ENCODE measurements at places on chromosomes 13 and 19.

- DNase-seq, result no peak
These were observed 26.1 kb upstream of the EID2 start for GRCh38 chr19:39566064-39566463.

GRCh38 chr19:8618751-8619150 is 8.2 kb upstream of the ADAMTS10 start:
- no peak for DNase-seq

DNA sequence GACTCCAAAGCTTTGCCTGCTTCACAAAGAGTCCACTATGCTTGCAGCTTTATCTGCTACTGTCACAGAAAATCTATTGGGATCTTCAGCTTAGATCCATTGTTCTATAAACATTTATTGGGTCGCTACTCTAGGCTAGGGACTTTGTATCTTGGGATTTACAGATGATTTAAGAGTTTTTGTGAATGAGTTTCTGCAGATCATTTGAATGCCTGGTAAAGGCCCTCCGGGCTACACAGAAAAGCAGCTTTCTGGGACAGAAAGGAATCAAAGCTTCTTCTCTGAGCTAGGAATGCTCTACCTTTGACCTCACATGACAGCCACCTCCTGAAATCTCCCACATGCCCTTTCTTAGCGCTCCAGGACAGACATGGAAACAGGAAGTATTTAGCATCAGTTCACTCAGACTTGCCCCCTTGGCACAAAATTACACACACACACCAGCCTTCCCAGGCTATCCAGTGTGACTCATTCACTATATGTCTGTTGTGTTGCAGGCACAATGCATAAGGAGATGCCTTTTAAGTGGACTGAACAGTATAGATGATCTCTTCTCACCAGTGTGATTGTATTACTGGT is 492.4 kb downstream of the DACH1 start:
- DNase-seq, result no peak

- DNase-seq, result no peak
These were observed 184.0 kb downstream of the IRS2 start for GRCh38 chr13:109602356-109602755.

DNA sequence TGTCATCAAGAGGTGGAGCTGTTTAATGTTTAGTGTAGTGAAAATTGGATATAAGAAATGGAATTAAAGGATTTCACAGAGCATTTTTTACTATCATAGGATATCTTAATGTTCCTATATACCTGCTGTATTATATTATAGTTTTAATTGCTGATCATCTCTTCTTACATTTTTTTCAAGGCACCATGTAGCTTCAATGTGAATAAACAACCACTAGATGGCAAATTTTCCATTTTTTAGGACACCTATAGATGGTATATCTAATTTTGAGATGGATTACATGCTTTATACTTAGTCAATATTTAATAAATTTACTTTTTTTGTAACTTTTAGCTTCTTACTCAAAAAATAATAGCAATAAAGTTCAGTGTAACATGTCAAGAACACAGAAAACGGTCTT is 9.0 kb upstream of the ATXN8OS start:
- DNase-seq, result no peak

DNA sequence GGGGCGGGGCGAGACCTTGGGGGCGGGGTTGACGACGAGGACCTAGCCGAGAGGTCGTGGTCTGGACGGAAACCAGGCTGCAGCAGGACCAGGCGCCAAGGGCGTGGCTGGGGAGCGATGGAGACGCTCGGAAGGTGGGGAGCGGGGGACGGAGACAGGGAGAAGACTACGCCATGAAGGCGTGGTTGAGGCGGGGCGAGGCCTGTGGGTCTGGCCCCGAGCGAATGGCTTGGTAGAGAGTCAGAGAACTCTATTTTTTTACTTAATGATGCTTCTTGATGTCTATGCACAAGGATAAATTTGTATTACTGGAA is 674 bp upstream of the FBXL12 start:
- DNase-seq, result peak; percentile 70

DNA sequence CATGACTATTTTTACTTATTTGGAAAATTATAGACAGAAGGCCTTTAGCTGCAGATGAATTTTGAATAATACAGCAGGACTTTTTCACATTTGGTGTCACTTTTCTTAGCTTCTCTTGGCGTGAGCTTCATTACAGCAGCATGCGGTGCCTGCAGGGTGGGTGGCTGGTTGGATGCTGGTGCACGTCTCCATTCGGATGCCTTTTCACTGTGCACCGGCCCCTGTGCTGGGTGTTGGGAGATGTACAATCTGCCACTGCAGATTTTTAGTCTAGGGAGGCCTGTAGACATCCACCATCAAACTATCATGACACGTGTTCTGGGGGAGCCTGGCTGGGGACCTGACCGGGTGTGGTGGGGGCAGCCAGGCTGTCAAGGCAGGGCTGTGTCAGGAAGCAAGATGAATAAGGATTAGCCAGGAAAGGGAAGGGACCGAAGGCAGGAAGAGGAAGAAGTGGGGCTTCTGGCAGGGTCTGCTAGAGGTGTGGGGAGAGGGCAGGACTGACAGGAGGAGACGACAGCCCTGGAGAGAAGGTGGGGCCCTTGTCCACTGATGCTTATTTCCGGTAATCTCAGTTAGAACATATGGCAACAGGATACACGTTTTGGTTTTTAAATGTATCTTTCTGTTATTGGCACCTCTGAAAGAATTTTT is 88.8 kb downstream of the ARHGEF7 start:
- DNase-seq, result no peak

GRCh38 chr13:113086031-113086750 is 19.4 kb upstream of the F7 start:
- peak; percentile 70 for DNase-seq

DNA sequence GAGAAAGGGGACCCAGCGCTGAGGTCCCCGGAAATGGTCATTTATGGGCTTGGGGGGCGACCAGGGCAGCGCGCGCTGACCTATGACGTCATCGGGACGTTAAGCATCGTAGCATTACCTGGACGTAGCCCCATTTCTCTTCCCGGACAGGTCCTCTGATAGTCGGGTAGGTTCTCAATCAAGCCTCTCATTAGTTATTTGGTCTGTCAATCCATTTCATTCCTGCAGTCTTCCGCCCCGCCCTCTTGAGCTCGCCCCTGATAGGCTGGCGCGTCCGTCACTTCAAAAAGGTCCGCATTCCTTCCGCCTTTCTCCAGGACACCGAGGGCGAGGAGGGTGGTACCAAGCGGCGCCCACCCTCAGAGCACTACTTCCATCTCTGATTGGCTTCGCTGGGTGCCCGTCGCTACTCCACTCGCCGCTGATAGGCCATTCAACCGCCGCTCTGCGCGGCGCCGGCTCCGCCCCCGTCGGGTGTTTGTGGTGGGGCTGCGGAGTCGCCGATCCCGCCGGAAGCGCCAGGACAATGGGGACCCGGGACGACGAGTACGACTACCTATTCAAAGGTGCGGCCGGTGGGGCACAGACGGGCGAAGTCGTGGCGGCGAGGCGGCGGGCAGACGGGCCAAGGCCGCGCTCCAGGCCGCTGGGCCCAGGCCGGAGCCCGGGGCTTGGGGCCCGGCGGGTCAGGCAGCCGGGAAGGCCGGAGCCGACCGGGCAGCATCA is at the start of gene RAB11B:
Gene RAB11B (plus strand): TSS at position 470 of the 726 bp plus-strand sequence. CDS start 57 bp downstream, at position 527.
- peak; percentile 86 for DNase-seq
